ENCODE measurements at places on chromosomes 3 and 15.

DNA sequence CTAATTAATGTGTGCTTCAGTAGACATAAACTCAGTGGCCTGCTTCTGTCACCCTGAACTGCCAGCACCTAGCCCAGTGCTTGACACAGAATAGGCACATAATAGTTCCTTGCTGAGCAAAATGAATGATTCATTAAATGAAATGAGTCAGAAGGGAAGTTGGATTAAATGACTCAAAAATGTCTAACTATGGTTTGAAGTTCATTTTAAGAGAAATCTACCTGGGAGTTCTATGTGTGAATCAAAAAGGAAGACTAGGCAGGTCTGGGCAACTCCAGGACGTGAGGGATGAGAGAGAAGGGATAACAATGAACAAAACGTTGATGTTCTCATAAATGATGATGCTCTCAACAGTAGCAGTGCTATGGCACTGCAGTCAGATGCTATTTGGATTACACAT is 175.0 kb downstream of the CFAP20DC start:
- DNase-seq, result no peak

DNA sequence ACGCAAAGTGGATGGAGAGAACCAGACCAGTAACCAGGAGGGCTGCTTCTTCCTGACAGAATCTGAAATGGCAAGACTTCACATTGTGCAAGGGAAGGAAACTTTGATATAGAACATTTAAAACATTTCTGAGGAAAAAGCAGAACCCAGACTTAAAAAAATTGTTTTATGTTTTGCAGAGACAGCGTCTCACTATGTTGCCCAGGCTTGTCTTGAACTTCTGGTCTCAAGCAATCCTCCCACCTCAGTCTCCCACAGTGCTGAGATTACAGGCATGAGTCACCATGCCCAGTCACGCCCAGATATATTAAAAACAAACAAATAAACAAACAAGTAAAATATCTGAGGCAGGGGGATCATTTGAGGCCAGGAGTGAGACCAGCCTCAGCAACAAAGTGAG is 46.2 kb downstream of the CRTAP start:
- no peak for DNase-seq

- no peak for DNase-seq
These were observed 48.6 kb downstream of the MCCC1 start for GRCh38 chr3:183050706-183051105.

GRCh38 chr3:48782046-48782445 is 65.0 kb upstream of the IP6K2 start:
- DNase-seq, result no peak

DNA sequence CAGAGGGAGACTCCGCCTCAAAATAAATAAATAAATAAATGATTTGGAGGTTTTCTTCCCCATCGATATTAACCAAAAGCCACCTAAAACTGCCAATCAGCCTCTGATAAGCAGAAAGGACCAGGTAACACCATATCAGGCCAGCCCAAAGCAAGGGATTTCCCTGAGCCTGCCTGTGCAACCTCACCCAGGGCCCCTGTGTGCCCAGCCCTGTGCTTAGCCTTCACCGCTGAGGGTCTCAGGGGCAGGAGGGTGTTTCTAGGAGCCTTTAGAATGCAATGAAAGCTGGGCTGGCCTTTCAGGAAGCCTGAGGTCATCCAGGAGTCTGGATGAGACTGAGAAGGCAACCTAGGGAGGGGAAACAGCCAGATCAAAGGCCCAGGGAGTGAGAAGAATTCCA is 35.4 kb downstream of the CYP11A1 start:
- no peak for DNase-seq
